ENCODE measurements at places on chromosomes 12 and 14. TPM values are rescaled to one million over a fixed set of nuclear protein-coding genes. Genes with fewer than 3 reads are reported as not detected.

Gene HNF1A
- not detected for total RNA-seq

Gene LEMD3
- total RNA-seq: 45.6 TPM

- DNase-seq: no peak
Measured at GRCh38 chr12:64583771-64584421, 26.4 kb upstream of the RASSF3 start.

DNA sequence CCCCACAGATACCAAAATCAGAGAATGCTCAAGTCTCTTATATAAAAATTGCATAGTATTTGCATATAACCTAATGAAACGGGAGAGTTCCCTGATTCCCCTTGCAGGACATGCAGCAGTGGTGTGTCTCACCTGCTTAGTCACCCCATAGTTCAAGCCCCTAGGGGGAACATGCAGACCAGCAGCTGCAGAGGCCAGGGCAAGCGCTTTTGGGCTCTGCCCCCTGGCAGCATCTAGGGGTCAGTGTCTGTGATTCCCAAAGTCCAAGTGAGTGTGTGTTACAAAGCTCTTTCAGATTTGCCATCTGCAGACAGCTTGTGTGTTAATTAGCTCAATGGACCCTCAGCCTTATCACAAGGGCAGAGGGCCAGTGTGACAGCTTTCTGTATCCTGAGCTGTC lies 110.1 kb downstream of the DNAI7 start:
- DNase-seq: no peak

- peak; percentile 83 for DNase-seq
Measured at GRCh38 chr12:108169708-108170107, 40.6 kb downstream of the WSCD2 start.

DNA sequence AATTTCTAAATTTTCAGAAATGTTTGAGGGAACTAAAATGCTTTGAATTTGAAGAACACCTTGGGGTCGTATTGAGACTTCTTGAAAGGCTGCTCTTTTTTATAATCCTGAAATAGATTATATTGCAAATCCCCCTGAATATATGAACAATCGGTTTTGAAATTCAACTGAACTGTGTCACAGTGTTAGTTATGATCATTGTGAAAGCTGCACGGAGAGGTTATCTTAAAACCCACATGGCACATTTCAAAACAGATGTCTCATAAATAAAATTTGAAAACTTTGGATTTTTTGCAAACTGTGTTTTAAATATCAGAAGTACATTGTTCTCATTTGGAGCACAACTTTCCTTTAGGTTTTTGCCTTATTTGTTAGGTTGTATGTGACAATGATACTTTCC lies 218.4 kb downstream of the TMEM117 start:
- DNase-seq: no peak

GRCh38 chr14:74763803-74764531 lies 851 bp downstream of the YLPM1 start:
- peak; percentile 27 for DNase-seq

DNA sequence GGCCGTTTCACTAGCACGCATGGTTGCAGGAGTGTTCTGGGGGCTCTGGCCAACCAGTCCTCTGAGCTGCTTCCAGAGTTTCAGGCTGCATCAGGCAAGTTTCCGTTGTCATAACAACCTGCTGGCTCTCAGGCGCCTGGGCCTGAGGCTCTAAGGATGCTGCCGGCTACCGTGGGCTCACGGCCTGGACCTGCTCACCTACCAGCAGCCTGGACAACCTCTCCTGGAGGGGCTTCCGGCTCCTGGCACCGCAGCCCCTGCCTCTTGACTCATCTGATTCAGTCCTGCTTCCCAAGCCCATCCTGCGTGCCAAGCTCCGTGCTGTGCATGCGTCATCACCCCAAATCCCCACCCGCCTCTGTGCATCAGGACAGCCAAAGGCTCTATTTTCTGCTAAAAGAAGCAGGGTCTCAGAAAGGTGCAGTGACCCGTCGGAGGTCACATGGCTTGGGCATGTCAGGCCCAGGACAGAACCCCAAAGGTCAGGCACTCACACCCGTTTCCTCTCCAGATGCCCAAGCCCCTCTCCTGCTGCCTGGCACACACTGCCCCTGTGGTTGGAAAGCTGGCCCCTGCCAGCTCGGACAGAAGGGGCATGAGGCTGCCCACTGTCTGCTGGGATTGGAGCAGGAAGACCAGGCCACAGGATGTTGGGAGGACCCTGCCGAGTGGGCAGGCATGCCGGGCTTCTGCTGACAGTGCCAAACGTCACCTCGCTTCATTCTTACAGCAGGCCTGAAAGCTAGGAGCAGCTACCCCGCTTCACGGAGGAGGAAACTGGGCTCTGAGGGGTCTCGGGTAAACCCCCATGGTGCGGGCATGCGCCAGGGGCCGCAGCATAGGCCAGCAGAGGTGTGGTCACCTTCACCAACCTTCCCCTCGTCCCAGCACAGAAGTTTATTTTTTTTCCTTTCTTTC lies 5.7 kb downstream of the BEGAIN start:
- DNase-seq: no peak

DNA sequence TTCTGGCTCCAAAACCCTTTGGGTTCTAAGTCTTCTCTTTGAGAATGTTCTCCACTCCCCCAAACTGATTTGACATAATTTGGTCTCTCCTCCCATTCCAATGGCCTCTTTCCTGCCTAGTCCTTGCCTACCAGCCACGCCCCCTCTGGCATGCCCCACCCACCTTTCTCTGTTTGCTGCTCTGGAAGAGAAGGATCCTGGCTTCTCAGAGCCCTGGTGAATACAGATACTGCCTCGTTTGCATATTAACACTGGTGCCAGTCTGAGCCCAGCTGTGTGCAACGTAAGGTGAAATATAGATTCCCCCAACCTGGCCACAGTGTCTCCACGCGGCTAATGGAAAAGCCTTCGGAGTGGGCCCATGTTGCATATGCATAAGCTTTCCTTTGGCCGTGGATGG lies 79.7 kb downstream of the PAPOLA start:
- DNase-seq: no peak

DNA sequence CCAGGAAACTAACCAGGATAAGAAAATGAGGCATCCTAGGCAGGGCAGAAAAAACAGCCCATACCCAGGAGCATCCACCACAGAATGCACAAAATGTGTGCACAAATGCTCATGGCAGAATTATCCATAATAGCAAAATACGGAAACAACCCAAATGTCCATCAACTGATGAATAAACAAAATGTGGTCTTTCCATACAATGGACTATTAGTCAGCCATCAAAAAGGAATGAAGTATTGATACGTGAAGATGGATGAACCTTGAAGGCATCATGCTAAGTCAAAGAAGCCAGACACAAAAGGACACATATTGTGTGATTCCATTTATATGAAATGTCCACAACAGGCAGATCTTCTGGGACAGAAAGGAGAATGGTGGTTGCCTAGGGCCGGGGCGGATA lies 19.1 kb downstream of the HRK start:
- DNase-seq: no peak

- peak; percentile 74 for DNase-seq
Measured at GRCh38 chr14:50736932-50737419, 68.9 kb upstream of the SAV1 start.
